ENCODE measurements at places on chromosomes 11 and 22.

GRCh38 chr11:11519184-11519583 is 102.6 kb downstream of the GALNT18 start:
- no peak for DNase-seq

- peak; percentile 45 for DNase-seq
Observed at GRCh38 chr11:76701294-76702040, 30.9 kb upstream of the LRRC32 start.

- DNase-seq, result no peak
Observed at GRCh38 chr11:27100534-27100933, 59.9 kb downstream of the BBOX1 start.

GRCh38 chr22:38758276-38758945 is 2.6 kb upstream of the SUN2 start:
- no peak for DNase-seq

DNA sequence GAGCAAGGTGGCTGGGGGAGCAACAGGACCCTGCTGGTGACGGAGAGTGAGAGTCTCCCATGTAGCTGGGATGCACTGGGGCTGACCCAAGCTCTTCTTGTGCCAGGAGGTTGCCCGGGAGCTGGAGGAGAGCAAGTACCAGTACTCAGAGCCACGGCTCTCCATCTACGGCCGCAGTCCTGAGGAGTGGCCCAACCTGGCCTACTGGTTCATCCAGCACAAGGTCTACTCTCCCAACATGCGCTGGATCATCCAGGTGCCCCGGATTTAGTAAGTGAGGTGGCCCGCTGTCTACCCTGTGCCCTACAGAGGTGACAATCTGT is 40.4 kb downstream of the AMPD3 start:
- DNase-seq, result no peak

GRCh38 chr22:36549033-36549432 is 20.1 kb upstream of the EIF3D start:
- no peak for DNase-seq

- no peak for DNase-seq
Observed at GRCh38 chr11:102546427-102546826, 15.9 kb upstream of the MMP7 start.

- no peak for DNase-seq
Observed at GRCh38 chr11:31625868-31626267, 116.3 kb downstream of the ELP4 start.

DNA sequence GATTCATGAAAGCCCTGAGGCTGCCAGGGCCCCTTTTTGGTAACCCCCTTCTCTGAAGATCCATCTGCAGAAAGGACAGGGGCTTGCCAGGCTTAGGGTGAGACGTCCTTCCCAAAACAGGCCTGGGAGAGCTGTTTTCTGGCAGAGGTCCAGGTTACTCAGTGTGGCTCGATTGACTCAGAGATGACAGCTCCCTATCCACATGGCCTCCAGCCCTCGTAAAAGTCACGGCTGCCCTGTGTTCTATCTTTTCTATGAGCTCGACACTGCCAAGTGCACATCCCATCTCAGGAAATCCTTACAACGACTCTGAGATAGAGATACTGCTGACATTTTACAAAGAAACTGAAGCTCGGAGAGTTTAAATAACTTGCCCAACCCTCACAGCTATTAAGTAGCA is 20.4 kb downstream of the ADAMTS8 start:
- peak; percentile 71 for DNase-seq

DNA sequence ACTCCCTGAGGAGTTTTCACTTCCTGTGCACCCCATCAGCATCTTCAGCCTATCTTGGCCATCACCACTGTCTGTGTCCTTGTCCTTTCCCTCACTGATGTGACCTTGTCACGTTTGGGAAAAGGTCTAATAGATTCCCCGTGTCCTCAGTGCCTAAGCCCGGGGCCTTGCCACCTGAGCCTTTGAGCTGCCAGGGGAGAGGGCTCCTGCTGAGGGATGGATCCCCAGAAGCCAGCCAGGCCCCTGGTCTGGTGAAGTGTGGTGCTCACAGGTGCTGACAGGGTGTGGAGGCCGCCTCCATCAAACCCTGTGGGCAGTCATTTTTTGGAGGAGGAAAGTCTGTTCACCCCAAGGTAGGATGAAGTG is 47.2 kb downstream of the GAB4 start:
- no peak for DNase-seq

- DNase-seq, result no peak
Observed at GRCh38 chr11:87775036-87775435, 400.2 kb downstream of the RAB38 start.

- no peak for DNase-seq
Observed at GRCh38 chr22:37661160-37661924, 2.8 kb downstream of the PDXP start.

DNA sequence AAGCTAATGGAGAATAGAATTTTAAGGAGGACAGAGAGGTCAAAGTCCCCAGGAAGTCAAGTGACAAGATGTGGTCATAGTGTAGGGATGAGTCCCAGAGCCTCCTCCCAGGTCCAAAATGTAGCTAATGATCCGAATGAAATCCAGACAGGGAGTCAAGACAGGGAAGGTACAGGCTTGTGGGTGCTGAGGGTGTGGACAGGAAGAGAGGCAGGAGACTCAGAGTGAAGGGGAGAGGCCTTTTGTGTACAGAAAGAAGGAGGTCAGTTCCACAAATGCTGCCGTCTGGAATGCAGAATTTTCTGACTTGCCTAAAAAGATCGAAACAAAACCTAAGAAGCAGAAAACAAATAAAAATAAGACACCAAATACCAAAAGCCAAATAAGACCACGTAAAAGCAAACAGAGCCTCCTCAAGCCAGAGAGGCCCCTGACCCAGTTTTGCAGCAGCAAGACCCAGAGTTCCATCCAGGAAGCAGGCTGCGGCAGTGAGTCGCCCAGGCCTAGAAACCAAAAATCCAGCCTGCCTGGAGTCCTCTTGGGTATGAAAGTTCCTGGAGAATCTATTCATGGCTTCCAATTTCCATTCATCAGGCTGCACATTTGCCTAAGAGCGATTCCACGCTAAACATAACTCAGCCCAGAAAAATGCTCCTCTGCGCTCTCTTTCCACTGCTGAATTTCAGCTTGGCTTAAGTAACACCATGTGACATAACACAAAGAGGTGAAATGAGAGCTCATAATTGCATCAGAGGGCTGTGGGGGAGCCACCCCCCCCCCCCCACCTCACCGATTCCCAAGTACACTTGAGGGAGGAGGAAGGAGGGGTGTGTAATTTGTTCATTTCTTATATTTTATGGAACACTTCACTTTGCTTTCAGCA is 71.2 kb downstream of the KIRREL3 start:
- DNase-seq, result no peak

GRCh38 chr11:125091247-125091876 is 20.1 kb downstream of the TMEM218 start:
- DNase-seq, result peak; percentile 55

- no peak for DNase-seq
Observed at GRCh38 chr22:49322231-49322630, 505.4 kb downstream of the BRD1 start.

DNA sequence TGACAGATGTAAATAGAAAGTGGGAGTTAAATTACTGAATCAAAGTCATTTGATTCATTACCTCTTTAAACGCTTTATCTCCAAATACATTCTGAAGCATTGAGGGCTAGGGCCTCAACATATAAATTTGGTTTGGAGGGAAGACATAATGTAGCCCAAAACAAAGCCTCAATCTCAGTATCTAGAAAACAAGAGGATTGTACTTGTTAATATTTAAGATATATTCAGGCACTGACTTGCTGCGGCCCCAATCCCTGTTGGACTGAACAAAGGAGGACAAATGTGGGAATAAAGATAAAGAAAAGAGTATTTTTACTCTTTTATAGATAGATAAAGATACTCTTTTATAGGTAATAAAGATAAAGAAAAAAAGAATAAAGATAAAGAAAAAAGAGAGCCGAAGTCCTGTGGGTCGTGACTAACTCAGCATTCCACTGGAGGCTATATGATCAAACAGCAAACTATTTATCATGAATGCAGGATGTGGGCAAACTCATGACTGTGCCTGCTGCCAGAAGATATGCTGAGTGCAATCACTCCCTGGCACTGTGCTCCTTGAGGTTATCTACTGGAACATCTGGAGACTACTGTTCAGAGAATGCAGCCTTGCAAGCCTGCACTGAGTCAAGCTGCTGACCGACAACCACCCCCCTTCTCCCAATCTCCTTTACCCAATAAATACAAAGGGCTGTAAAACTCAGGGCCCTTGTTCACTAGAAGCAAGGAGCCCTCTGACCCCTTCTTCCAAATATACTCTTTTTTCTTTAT is 6.9 kb downstream of the OR10V1 start:
- peak; percentile 73 for DNase-seq

DNA sequence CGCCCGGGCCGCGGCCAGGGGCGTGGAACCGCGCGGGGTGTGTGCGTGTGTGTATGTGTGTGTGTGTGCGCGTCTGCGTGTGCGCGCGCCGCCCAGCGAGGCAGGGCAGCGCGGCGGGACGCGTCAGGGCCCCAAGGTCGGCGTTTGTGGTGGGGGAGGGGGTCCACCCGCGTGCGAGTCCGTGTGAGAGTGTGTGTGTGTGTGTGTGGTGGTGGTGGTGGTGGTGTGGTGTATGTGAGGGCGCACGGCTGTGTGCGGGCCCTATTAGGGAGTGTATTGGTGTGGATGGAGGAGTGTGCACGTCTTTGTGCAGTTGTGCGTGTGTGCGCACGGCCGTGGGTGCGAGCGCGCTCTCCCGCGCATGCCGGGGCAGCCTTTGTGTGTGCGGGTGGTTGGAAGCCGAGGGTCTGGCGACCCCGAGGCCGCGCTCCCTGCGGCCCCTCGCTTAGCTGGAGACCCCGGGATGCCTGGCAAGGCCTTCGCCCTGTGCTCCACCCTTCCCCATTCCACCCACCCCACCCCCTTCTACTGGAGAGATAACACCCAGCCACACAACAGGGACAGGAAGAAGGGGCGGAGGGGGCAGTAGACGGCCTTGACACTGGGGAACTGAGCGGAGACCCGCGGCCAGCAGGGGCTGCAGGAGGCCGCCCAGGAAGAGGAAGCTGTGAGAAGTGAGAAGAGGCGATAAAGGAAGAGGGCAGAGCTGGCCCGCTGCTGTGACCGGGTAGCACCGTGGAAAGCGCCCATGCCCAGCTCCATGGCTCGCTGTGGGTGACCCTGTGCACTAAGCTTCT is 528 bp upstream of the ARRB1 start:
- peak; percentile 39 for DNase-seq

- DNase-seq, result no peak
Observed at GRCh38 chr11:92204731-92205130, 19.9 kb upstream of the FAT3 start.

- no peak for DNase-seq
Observed at GRCh38 chr11:125685228-125685627, 4.6 kb upstream of the ACRV1 start.

DNA sequence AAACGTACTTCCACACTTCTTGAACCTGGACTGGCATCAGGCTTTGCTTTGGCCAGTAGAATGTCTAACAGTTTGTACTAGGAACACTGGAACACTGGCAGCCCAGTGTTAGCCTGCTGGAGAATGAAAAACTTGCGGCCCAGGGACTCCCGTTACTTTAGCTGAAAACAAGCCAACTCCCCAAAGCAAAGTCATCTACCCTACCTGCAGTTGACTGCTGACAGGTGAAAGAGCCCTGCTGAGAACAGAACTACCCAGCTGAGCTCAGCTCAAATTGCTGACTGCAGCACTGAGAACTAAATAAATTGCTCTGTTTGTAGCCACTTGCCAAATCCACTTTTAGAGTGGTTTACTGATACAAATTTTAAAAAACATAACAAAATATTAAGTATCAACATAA is 342.5 kb downstream of the LRRC4C start:
- no peak for DNase-seq

GRCh38 chr11:978781-979180 is 53.1 kb downstream of the AP2A2 start:
- DNase-seq, result no peak

- DNase-seq, result no peak
Observed at GRCh38 chr22:50208939-50209892, 8.4 kb downstream of the SELENOO start.

GRCh38 chr11:133934599-133935550 is 21.9 kb downstream of the IGSF9B start:
- peak; percentile 77 for DNase-seq

DNA sequence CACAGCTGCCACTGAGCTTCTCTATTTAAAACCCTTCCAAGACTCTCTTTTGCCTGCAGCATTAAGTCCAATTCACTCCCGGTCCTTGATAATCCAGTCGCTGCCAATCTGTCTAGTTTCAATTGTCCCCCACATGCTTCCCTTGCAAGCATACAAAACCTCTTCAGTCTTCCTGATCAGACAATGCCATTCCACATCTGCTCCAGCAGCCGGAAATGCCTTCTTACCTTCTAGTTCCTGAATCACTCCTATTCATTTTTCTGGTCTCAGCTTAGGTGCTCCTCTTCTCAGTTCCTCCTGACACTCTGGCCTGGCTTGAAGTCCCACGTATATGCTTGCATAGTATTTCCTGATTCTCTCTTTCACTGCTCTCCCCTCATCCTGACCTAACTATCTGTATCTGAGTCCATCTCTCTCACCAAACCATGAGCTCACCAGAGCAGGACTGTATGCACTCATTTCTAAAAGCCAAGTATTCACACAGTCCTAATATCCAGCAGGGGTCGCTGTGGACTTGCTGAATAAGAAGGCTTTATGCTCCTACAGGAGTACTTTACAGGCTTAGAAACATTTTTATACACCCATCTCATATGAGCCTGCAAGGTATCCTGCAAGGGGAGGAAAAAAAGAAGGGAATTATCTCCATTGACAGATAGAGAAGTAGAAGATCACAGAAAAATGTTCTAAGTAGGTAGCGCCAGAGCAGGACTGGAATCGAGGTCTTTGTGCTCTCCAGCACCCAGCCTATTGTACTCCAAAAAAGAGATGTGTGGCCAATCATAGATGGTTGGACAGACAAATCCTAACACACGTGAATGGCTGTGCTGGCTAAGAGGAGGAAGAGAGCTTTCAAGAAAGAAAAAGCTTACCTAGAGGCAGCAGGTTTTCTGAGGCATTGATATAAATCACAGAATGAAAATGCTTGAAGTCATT is 19.2 kb downstream of the XRRA1 start:
- peak; percentile 50 for DNase-seq

Data from urothelium cell line (cell line).